ENCODE measurements at places on chromosomes 11 and 22.

GRCh38 chr11:66951927-66952337 is 6.3 kb downstream of the PC start:
- no peak for ATAC-seq

- peak; percentile 95 for ATAC-seq
These were observed 18.0 kb downstream of the CREB3L1 start for GRCh38 chr11:46295312-46296058.

DNA sequence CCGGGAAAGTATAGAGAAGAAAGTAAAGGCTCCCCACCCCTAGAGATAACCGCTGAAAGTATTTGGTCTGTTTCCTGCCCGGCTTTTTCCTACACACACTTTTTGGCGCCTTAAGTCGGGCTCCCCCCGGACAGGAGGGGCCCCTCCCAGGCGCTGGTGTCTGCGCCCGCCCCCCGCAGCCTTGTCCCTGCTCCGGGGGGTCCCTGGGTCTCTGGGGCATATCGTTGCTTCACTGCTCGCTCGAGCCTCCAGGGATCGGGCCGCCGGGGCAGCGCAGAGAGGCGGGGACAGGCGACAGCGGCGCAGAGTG is 928 bp upstream of the CRACR2B start:
- ATAC-seq = no peak

DNA sequence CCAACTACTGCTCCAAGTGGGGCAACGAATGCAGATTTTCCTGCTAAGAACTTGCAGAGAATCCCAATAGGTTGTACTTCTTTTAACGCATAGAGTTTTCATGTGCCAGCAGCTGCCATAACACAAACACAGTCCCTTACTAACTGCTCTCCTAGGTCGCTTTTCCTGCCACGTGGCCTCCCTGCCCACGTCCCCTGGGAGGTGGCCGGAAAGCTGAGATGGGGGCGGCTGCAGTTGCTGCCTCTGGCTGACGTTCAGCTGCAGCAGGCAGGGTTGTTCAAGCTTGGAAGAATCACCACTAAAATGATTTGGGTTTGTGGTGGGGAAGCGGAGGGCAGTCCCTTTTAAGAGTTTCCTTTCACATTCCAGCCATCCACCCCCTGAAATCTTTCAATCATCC is 39.3 kb downstream of the ZNF202 start:
- ATAC-seq = no peak

- no peak for ATAC-seq
These were observed 539.3 kb upstream of the B3GAT1 start for GRCh38 chr11:134951305-134951700.
